ENCODE measurements at places on chromosomes 13 and 19.

- no peak for DNase-seq
These were observed 527.5 kb downstream of the DCT start for GRCh38 chr13:93951951-93952350.

DNA sequence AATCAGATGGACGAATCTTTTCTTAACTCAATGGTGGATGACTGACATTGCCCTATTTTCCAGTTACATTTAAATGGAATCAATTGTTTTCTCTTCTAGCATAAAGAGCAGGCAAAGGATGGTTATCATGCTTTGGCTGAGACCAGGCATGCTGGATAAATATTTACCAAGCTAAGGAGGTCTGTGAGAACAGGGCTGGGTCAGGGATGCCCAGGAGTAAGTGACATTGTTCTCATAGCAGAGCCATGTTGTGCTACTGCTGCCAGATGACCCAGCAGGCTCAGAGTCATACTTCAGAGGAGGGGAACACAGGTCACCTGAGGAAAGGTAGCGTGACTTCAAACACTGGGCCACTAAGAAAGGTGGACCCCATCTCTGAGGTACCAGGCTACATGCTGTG is 116.0 kb upstream of the RNF113B start:
- DNase-seq, result no peak

- DNase-seq, result no peak
These were observed 5.8 kb downstream of the RPL21 start for GRCh38 chr13:27257233-27257568.

GRCh38 chr13:71632721-71633120 is 234.3 kb downstream of the DACH1 start:
- DNase-seq, result no peak

GRCh38 chr19:41096353-41096752 is 8.1 kb downstream of the CYP2A13 start:
- no peak for DNase-seq

- peak; percentile 31 for DNase-seq
These were observed 20.8 kb downstream of the NOVA2 start for GRCh38 chr19:45952686-45953505.

GRCh38 chr13:46864941-46865340 is 31.9 kb downstream of the HTR2A start:
- no peak for DNase-seq

DNA sequence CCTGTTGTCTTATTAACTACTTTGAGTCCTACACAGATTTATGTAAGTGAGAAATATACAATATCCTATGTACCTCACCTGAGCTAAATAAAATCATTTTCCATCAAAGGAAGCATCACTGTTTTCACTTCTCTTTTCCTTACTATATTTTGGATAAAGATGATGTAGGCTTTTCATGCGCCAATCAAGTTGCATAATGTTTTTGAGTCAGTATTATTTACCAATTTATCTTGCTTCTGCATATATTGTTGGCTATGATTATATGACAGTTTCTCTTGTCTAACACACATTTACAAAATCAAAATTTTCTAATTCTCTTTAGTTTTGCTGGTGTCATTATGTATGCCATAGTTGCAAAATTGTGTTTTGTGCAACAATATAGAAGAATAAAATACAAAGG is 67.9 kb upstream of the FRY start:
- no peak for DNase-seq

- DNase-seq, result peak; percentile 66
These were observed 504.2 kb downstream of the GPC6 start for GRCh38 chr13:93730780-93731179.

- DNase-seq, result peak; percentile 80
These were observed 276.4 kb downstream of the KLF5 start for GRCh38 chr13:73335210-73335609.

- no peak for DNase-seq
These were observed 14.1 kb downstream of the PLPP2 start for GRCh38 chr19:277131-277530.

GRCh38 chr19:6352381-6353165 is 8.8 kb upstream of the CLPP start:
- DNase-seq, result no peak

DNA sequence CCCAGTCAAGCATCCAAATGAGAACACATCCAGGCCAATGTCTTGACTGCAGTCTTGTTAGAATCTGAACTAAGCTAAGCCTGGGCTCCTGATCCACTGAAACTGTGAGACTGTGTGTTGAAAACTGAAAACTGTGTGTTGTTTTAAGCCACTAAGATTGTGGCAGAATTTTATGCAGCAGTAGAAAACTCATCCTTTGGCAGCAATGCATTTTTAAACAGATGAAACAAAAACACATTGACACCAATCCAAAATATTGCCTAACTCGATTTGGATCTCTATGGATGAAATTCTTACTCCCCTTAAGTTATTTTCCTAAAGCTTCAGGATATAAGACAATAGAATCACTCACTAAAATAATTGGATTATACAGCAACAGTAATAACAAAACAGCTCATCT is 202.3 kb upstream of the KLF12 start:
- no peak for DNase-seq

DNA sequence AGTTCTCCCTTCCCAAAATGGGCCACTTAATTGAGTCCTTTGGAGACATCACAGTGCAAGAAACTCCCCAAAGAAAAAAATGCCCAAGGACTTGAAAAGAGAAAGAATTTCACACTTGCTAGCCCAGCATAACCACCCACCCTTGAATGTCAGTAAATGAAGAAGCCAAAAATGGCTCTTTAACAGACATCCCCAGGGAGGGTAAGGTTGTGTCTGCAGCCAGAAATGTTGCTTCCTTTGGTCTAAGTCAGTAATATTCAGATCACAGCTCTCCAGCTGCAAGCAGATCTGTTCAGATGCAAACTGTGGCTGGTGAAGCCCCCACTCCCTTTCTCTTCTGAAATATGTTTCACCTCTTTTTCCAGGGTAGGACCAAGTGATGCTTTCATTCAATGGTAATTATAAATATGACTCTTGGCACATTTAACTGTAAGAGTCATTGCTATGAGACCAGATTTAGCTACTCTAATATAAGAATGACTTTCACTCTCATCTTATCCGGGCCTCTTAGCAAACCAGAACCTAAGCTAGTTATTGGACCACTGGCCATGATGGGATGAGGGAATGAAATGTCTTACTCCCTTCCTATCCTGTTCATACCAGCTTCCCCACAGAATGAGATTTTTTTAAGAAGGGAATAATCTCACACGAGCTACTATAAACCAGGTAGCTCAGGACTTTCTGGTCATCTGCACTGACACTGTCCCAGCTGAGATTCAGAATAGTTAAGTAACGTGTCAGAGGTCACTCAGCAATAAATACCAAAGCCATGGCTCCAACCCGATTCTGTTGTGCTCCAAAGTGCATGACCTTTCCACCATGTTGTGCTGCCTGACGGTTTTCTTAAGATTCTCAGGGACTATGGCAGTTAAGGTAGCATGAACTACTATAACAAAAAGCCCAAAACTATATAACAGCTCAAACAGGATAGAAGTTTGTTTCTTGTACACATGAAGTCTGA is 234.1 kb downstream of the FOXO1 start:
- DNase-seq, result no peak

- peak; percentile 91 for DNase-seq
These were observed at the start of gene LDLR for GRCh38 chr19:11089254-11090013. Gene LDLR, plus strand, starts transcription at chr19:11089463. Its CDS starts 86 bp downstream, at chr19:11089549.

GRCh38 chr19:12821761-12822160 is 12.6 kb downstream of the RTBDN start:
- DNase-seq, result no peak

GRCh38 chr13:20174656-20175405 is 14.0 kb upstream of the GJA3 start:
- DNase-seq, result peak; percentile 85

DNA sequence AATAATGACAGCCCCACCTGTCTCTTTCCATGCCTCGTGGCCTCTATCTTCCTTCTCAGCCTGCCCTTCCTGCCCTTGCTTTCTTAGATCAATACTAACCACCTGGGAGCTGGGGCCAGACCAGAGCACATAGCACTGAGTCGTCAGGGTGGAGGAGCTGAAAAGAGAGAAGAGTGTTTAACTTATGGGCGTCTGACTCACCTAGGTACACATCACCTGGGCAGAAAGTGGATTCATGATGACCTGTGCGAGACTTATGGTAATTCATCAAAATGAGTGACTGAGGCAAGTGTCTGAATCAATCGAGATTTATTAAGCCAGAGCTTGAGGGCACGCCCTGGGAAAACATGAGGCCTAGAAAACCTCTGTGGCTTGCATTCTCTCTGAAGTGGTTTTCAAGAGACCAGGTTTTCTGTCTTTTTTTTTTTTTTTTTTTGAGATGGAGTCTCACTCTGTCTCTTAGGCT is 19.2 kb downstream of the CEACAM6 start:
- no peak for DNase-seq

DNA sequence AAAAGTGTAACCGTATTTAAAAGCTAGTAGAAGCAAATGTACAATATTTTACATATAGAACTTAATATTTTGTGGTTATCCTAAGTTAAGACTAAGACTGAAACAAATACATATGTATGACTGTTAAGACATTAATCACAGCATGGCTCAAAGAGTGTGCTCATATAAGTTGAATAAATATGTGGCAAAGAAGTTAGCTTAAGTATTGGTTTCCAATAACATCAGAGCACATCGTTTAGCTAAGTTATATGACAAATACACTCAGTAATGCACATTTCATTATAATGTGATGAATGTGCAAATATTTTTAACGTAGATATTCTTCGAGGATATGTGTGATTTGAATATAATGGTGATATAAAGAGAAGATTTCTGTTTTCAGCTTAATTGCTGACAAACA is 253.8 kb downstream of the SLITRK5 start:
- DNase-seq, result no peak

GRCh38 chr13:62684359-62684758 is 1268.7 kb upstream of the PCDH20 start:
- no peak for DNase-seq

DNA sequence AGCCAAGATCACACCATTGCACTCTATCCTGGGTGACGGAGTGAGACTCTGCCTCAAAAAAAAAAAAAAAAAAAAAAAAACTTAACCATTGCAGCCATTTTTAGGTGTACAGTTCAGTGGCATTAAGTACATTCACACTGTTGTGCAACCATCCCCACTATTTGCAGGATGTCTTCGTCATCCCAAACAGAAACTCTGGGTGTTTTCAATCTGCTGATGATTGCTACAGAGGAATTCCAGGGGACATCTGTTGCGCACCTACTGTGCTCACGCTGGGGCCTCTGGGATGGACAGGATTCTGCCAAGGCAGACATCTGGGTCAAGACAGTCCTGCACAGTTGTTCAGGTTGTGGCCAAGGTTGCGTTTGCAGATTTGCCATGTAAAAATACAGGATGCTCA is 2.4 kb upstream of the APOC4 start:
- peak; percentile 54 for DNase-seq

All from amniotic epithelial cell (primary cell).